ENCODE measurements at places on chromosomes 6 and 20.

GRCh38 chr20:25014816-25015215 lies 22.3 kb upstream of the APMAP start:
- DNase-seq: no peak

- DNase-seq: no peak
Observed at GRCh38 chr6:111604259-111605099, 1.2 kb downstream of the TRAF3IP2 start.

GRCh38 chr6:134949927-134950326 lies at the start of gene ALDH8A1:
TSS of gene ALDH8A1 (minus strand) at chr6:134950101. CDS start at chr6:134950053, 48 bp downstream.
- no peak for DNase-seq

DNA sequence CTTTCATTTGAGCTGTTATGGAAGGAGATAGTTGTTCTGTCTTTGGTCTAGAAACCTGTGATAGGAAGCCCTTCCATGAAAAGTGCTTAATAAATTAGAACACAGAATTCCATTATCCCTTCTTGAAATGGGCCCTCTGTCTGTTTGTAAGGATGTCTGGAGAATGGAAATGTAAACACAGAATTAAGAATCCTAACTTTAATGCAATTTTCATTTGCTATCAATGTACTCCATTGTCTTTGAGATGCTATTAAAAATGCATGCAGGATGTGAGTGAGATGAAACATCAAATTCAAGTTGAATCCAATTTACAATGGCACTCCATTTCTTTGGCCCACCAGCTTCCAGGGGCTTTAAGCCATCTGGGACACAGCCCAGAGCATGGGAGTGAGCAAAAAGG lies 13.9 kb upstream of the AARS2 start:
- DNase-seq: no peak

DNA sequence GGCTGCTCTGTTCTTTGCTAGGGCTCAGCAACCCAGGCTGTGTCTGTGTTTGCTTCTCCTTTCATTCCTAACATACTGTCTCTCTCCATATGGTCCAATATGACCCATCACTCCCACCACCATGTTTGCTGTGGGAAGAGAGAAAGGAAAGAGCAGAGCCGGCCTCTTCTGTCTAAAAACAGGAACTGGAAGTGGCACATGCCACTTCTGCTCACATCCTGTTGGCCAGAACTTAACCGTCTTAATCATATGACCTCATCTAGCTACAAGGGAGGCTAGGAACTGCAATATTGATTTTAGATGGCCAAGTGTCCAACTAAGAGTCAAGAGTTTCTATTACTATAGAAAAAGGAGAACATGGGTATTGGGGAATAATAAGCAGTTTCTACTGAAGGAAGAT lies 212.5 kb upstream of the CHD6 start:
- no peak for DNase-seq

DNA sequence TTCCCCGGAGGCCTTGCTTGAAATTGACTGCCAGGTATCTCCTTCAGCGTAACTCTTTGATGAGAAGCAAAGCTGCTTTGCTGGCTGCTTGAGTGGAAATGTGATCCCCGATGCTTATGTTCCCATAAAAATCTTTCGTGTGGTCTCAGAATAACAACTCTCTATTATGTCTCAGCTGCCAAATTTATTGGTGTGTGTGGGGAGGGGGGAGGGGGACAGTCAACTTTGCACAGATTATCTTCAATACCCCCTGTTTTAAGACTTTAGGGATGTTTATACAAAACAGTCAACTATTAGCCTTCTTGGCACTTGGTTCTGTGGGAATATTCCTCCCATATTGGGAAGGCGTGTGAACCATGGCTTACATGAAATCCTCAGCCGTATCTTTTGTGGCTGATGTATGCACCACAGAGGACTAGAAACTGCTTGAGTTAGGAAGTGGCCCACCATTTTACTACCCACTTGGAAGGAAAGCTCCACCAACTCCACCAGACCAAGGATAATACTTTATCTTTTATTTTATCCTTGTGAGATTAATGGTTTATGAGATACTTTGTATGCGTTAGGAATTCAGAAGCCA lies 101.5 kb upstream of the SLC24A3 start:
- no peak for DNase-seq

DNA sequence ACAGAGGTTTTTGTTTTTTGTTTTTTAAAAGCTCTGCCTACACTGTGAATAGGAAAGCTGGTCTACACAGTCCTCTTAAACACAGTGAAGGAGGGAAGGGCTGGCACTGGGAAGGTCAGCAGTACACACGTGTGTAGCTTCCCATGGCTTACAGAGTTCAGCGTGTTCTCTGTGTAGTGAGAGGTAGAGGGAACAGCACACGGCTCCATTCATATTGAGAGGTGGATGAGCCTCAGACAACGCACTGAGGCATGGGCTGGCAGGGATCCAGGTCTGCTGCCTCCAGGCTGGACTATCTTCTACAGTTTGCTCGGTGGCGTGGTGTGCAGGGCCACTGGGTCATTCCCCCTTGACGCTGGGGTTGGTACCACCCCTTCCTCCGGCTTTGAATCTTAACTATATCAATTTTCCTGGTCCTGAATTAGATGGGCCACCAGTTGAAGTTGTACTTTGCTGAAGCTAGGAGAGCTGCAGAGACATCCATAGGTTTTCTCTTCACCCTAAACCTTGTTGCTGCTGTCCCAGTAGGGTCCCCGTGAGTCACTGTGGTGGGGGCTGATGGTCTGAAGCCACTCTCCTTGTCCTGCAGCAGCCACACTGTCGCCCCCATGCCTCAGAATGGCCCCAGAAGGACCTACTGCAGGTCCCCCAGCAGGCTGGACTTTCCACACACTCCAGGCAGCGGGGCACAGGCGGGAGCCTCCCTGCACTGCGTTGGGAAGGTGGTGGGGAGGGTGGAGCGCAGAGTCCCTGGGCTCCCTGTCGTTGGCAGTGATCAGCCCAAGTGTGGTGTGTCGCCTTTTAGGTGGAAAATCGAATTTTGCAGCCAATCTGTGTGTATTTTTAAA lies 2.0 kb downstream of the ARFGAP1 start:
- no peak for DNase-seq

DNA sequence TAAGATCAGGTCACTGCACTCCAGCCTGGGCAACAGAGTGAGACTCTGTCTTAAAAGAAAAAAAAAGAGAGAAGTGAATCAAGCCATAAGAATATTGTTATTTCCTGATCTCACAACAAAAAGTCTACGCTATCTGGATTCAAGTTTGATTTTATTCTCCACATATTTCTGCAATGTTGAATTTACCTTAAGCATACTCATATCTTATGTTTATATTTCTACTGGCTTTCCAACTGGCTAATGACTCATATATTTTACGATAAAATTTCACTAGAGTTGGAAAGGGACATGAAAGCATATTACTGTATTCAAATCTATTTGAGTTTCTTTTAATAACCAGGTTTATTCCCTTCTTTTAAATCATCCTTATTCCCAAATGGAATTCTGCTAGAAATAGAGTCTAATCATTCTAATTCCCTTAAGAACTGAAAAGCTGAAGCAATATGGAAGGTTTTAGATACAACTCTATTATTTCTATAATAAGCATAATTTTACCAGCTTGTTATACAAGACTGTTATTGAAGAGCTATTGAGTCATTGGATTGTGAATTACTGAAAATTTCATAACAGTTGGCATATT lies 276.9 kb upstream of the HS3ST5 start:
- DNase-seq: no peak

GRCh38 chr6:109978174-109979032 lies at the start of gene GPR6:
TSS of gene GPR6 (plus strand) at chr6:109978311. CDS start at chr6:109979113, 802 bp downstream.
- no peak for DNase-seq

Data from activated CD4-positive, alpha-beta T cell treated with anti-CD3 and anti-CD28 coated beads for 4 hours (primary cell).